Stimulated activated CD8-positive, alpha-beta memory T cell treated with anti-CD3 and anti-CD28 coated beads, Interleukin-15, amount 100 ng/mL, for 48 hours (primary cell): ENCODE measurements at places on chromosomes 4 and X.
A peak's percentile ranks its signal among the peaks of the same experiment; 100 is the strongest.

- DNase-seq = peak; percentile 21
Measured at GRCh38 chr4:26288355-26288909, 32.4 kb upstream of the RBPJ start.

GRCh38 chr4:121140716-121141460 is 23.2 kb downstream of the TNIP3 start:
- DNase-seq = no peak

DNA sequence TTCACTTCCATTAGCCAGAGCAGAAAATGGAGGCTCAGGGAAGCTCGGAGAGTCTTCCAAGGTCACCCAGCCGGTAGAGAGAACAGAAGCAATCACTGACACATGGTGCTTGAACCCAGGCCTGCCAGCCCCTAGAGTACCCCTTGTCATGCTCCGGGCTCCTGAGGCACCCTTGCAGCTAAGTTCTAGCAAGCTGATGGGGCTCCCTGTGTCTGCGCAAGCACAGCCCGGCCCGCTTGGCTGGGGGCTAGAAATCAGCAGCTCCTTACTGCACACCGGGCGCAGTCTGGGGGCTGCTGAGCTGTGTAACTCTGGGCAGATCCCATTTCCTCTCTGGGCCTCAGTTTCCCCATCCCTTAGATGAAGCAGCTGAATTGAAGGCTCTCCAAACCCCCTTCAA is 102.1 kb upstream of the PSAPL1 start:
- DNase-seq = no peak

DNA sequence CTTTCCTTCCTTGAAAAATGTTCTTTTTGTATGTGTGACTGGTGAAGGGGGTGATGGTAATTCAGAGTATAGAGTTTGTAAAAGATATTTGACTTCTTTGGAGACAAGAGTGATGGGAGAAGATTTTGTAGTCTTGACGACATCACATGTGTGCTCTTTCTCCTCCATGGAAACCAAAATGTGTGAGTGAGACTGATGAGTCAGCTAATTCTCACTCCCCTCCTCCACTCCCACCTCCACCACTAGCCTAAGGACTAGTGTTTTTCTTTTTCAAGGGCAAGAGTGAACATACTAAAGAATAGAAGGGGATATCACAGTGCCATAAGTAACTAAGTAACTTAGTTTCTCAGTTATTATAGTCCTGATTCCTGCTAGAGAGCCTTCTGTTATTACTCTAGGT is 14.0 kb upstream of the DGKK start:
- DNase-seq = no peak

GRCh38 chr4:27692158-27692557 is 831.5 kb downstream of the STIM2 start:
- DNase-seq = no peak

GRCh38 chrX:4485912-4486311 is 772.5 kb upstream of the PRKX start:
- DNase-seq = no peak

DNA sequence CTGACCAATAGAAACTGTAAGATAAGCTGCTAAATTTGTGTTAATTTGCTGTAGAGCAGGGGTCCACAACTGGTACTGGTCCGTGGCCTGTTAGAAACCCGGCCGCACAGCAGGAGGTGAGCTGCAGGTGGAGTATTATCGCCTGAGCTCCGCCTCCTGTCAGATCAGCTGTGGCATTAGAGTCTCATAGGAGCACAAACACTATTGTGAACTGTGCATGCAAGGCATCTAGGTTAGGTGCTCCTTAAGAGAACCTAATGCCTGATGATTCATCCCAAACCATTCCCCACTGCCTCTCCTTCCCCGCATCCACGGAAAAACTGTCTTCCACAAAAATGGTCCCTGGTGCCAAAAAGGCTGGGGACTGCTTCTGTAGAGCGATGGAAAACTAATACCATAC is 19.7 kb downstream of the FBXW7 start:
- DNase-seq = no peak

DNA sequence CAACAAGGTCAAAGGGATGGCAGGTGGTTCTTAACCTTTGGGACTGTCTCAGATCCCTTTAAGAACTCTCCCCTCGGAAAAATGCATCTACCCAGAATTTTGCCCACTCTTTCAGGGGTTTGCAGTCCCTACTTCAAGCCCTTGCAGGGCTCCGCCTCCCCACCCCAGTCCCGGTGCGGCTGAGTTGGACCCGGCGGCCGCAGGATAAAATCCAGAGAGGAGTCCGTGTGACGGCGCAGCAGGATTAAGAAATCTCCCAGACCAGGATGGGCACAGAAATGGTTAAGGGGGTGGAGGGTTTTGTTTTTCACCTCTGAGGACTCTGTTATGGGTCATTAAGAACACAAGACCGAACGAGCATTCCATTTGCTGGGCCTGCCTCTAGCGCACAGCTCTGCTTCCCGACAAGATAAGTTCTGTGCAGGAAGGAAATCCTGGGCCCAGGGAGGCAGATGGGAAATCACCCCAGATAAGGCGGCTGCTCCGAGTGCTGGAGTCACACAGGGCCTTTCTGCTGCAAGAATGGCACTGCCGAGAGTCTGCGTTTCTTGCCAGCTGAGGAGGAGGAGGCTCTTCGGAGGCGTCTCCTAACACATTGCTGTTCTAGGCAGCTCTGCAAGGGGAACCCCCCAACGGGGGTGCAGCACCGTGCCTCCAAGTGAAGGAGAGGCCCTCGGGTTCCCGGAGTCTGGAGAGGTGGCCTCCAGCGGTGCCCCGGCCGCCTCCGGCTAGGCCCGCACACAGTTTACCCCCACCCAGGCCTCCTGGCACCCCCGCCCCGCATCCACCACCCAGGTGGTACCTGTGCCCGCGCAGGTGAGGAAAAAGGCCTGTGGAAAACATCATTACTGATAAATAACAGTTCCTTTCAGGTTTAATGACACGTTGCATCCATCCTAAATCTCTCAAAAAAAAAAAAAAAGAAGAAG is 277.6 kb downstream of the BCOR start:
- no peak for DNase-seq

DNA sequence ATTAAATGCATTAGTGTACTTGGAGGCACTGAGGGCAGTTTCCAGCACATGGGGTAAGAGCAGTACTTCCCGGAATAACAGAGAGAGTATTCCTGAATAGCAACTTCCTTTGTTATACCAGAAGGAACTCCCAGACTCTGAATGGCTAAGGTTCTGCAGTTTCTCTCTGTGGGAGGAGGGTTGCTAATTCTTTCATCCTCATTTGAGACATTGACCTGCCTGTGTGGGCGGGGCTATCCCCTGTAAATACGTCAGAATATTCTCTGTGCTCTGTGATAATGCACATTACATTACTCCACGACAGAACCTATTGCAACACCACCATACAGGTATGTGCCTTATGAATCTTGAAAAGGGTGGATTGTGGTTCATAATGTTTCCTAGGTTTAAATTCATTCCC is 52.7 kb downstream of the SPINK2 start:
- DNase-seq = no peak

DNA sequence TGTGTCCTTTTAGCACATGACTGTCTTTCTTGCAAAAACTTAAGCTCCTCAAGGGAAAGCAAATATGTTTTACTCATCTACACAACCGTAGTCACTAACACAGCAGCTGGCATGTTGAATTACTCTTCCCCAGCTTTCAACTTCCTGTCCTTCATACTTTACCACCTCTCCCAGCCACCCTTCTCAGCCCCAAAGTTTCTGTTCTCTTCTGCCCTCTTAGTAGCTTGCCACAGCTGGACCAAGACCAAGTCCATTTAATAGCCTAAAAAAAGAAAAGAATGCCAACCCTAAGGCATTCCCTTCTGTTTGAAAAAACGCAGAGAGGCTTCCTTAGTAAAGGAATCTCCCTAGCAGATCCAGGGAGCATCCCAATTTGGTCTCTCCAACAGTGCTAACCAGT is 36.8 kb downstream of the SRPX2 start:
- no peak for DNase-seq

DNA sequence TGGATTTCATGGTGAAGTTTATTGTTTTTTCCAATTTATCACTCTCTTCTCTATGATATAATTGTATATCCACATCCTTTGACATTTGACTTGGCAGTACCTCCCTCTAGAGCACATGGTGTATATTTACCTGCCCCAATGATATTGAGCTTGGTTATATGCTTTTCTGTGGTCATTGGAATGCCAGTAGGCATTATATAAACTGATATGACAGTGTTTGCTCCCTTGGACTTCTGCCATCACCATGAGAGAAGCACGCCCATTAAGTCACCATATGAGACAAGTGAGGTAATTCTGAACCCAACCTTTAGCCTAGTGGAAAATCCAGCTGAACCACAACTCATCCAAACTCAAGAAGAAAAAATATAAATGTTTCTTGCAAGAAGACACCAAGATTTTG is 2761.5 kb downstream of the ARAP2 start:
- DNase-seq = no peak

DNA sequence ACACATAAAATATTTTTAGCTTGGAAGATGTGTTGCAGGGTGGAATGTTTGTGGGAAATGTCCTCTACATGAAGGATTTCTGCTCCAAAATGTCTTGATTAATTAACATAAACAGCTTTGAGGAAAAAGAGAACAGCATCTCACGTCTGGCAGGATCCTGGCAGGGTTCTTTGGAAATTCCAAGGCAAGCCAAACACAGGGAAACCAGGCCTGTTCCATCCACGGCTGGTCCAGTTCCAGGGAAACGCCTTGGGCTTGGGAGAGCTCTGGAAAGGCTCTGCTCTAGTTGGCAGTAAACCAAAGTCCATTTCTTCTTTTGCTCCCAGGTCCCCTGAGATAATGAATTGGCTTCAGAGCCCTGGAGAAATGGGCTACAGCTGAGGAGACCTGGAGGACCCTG is 42.4 kb upstream of the GAB1 start:
- DNase-seq = no peak

DNA sequence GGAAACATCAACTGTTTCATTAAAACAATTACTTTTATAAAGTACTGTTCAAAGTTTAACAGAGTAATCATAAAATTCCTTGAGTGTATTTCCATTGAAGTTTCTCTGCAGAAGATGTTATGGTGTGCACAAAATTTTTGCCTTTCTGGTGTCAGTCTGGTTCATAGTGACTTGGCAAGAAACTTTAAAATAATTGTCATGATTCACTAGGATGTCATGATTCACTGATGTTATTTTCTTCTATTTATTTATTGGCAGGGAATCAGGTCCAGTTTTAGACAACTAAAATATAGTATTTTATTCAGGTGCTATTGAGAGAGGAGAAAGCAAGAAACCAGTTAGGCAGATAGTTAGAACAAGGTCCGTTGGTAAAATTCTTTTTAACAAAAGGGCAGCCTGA is 3.8 kb downstream of the UGT2A1 start:
- no peak for DNase-seq

DNA sequence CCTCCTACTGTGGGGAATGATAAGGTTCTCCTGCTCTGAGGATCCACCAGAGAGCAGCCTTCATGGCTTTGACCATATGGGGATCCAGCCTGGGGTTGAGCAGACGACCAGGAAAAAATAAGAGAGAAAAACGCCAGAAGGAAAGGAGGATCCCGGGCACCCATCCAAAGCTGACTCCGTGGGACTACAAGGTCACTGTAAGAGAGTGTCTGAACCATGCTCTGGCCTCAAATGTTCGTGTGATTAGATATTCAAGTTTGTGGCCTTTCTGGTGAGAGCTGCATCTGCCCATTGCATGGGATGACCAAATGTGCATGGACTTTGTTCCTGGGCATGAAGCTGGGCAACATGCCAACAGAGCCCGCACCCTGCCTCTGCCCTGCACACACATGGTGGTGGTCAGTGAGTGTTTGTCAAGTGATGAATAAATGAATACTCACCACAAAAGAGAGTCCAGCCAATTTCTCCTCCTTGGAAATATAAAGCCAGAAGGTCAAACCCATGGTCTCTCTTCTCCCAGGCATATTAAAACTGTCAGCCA is 346.0 kb upstream of the GATB start:
- DNase-seq = no peak

- no peak for DNase-seq
Measured at GRCh38 chr4:40831146-40831907, 81.6 kb downstream of the NSUN7 start.

GRCh38 chr4:154616731-154617130 is 4.3 kb upstream of the FGG start:
- DNase-seq = no peak

GRCh38 chr4:152106113-152106763 is 345.4 kb upstream of the GATB start:
- DNase-seq = no peak

- no peak for DNase-seq
Measured at GRCh38 chrX:153611298-153612095, 12.6 kb upstream of the CCNQ start.

DNA sequence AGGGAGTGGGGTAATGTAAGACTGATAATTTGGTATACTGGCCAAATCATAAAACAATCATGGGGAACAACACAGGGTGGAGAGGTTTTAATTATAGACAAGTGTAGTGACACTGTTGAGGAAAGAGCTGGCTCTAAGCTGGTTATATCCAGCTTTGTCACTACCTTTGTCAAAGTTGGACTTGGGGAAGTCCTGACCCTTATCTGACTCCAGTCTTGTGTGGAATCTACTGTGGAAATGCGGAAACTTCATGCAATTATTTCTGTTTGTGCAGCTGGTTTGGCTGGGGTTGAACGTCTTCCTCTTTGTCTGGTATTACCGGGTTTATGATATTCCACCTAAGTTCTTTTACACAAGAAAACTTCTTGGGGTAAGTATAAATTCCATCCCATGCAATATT is 2.0 kb downstream of the CYBB start:
- DNase-seq = no peak

DNA sequence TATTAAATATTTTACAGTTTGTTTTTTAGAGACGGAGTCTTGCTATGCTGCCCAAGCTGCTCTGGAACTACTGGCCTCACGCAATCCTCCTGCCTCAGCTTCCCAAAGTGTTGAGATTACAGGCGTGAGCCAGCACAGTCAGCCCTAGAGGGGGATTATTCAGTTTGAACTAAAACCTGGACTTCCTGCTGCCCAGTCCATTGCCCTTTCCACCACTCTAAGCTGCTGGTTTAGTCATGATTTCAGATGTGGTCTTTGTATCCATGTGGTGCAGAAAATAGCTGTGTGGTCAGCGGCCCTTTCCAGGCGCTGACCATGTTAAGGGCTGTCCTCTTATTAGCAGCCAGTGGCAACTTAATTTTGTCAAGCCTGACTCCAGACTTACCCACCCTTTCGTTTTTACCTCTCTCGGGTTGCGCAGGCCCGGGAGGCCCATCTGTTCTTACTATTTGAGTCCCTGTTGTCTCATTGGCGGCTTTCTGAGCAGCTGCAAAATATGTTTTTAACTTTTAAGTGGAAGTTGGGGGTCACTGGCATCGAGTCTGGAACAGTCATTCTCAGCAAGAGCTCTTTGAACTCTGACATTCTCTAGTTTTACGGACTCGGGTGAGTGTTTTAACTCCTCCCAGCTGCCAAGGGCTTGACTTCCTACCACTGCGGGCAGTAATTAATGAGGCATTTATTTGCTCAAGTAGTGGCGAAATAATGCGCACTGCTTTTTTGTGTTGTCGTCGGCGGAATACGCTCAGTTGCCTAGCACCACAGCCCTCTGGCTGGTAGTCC is 773 bp upstream of the VMA21 start:
- DNase-seq = no peak

GRCh38 chr4:39346856-39347519 is 19.2 kb downstream of the RFC1 start:
- no peak for DNase-seq

- no peak for DNase-seq
Measured at GRCh38 chr4:112895811-112896608, 153.4 kb upstream of the ANK2 start.

- no peak for DNase-seq
Measured at GRCh38 chrX:95764972-95765451, 919.6 kb upstream of the DIAPH2 start.
